ENCODE measurements at places on chromosomes 4 and X.

DNA sequence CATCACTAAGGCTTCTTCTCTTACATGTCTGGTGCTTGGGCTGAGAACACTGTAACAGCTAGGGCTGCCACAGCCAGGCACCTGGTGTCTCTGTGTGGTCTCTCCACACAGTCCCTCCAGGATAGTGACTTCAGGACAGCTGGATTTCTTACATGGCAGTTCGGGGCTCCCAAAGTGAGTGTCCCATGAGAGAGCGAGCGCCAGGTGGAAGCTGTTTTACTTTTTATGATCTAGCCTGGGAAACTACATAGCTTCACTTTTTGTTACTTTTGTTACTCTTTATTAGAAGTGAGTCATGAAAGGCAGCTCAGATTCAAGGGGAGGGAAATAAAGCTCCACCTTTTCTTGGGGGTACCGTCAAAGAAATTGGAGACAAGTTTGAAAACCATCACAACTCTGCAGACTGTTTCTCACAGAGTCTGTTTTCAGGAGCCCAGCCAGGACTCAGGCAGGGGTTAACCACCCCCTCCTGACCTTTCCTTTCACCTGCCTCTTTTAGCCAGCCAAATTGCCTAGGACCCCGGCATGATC is 373.0 kb downstream of the MID1IP1 start:
- DNase-seq = no peak

DNA sequence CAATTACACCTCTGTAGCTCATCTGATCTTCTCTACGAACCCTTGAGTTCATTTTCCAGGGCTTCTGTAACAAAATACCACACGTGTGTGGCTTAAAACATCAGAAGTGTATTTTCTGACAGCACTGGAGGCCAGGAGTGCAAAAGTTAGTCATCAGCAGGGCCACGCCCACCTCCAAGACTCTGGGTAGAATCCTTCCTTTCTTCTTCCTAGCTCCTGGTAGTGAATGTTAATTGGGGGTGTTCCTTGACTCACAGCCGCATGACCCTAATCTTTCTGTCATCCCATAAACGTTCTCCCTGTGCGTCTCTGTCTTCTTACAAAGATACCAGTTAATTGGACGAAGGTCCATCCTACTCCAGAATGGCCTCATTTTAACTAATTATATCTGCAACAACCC is 115.0 kb downstream of the TRIML1 start:
- no peak for DNase-seq

DNA sequence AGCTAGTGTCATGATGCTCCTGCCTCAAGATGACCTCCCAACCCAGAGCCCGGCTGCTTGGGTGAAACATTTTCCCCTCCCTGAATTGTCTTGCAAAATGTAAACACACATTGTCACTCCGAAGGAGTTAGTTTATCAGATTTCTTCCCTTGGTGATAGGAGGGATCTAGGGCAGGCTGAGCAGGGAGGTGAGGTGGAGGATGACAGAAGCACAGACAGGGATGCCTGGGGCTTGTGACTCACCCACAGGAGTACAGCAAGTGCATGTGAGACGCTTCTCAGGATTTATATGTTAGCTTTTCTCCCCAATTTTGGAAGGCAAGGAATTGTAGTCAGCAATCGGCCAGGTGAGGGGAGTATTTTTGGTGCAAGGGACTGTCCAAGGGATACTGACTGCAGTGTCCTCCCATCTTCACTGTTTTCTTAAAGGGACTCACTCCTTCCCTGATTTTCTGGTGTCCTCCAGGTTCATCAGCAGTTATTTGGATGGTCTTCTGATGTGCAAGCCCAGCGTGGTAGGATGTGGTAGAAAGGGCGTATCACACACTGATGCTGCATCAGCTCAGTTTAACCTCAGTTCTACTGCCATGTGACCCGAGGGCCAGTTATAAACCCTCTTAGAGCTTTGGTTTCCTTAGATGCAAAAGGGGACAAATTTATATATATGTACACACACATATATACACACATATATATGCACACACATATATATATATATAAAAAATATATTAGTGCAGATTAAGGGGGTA is 46.2 kb upstream of the IGFBP7 start:
- DNase-seq = no peak

DNA sequence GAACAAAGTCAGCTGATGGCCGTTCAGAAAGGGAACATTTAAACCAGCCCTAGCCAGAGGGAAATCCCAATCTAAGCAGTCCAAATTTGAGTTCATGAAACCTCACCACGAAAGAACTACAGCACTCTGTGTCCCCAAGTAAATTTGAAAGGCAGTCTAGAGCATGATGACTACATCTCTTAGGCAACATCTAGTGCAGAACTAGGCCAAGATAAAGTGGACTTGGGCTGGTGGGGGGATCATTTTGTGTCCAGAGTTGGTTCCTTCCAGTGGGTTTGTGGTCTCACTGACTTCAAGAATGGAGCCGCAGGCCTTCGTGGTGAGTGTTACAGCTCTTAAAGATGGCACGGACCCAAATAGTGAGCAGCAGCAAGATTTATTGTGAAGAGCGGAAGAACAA is 64.9 kb downstream of the KLHL4 start:
- no peak for DNase-seq

DNA sequence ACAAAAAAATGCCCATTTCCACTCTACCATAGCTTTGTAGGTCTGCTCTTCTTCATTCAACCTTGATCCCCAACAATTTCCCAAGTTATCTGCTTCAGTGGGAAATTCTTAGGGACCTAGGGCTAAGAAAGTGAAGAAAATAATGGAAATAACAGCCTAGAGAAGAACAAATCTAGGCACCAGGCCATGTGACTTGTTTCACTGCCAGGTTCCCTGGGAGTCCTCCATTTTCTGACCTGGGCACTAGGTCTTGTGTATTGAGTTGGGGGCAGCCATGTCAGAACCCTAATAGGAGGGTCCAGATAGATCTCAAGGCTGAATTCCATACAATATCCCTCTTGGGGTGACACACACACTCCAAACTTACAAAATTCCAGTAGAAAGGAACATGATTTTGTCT is 194.6 kb upstream of the STK26 start:
- no peak for DNase-seq

- DNase-seq = no peak
These were observed 598.2 kb upstream of the NDST4 start for GRCh38 chr4:115711575-115711974.

Measured in glomerular endothelial cell (primary cell).